Activated CD8-positive, alpha-beta memory T cell treated with anti-CD3 and anti-CD28 coated beads, Interleukin-2, amount 10 ng/mL, durations not matched to agents 7 days and 5 days (primary cell): ENCODE measurements at places on chromosomes 2 and 18. TPM values are rescaled to one million over a fixed set of nuclear protein-coding genes. Genes with fewer than 3 reads are reported as not detected.

The SP9 gene
- not detected for total RNA-seq

- H3K4me1 ChIP-seq, result no peaks in the 10 kb centered on the region
- DNase-seq, result no peak
- peaks cover 5% of the 10 kb centered on the region for H3K27me3 ChIP-seq
Measured at GRCh38 chr2:217125014-217125413, 265.1 kb upstream of the TNP1 start.

DNA sequence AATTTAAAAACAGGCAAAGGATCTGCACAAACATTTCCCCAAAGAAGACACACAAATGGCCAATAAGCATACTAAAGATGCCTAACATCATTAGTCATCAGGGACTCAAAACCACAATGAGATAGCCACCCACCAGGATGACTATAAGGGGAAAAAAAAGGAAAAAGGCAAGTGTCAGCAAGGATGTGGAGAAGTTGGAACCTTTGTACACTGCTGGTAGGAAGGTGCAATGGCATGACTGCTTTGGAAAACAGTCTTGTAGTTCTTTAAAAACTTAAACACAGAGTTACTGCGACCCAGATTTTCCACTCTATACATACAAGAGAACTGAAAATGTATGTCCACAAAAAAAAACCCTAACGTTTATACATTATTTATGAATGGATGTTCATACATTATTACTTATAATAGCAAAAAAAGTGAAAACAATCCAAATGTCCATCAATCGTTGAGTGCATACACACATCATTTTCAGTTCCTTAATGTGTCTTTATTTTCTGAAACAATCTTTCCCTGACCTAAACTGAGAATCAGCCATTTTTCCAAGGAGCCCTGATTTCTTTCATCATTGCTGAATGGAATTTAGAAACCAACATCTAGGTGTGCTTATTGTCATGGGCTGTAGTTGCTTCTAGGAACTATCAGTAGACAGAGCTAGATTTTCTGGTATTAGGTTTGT lies 64.7 kb upstream of the TLK1 start:
- peaks cover 3% of the 10 kb centered on the region for H3K27me3 ChIP-seq
- peaks cover 7% of the 10 kb centered on the region for H3K36me3 ChIP-seq
- H3K4me1 ChIP-seq, result peaks cover 2% of the 10 kb centered on the region
- H3K27ac ChIP-seq, result no peak overlapping the region

The SERPINB10 gene
- total RNA-seq, result 0.14 TPM

The C1QL2 gene
- total RNA-seq, result not detected

The ANKZF1 gene
- total RNA-seq, result 89.4 TPM

DNA sequence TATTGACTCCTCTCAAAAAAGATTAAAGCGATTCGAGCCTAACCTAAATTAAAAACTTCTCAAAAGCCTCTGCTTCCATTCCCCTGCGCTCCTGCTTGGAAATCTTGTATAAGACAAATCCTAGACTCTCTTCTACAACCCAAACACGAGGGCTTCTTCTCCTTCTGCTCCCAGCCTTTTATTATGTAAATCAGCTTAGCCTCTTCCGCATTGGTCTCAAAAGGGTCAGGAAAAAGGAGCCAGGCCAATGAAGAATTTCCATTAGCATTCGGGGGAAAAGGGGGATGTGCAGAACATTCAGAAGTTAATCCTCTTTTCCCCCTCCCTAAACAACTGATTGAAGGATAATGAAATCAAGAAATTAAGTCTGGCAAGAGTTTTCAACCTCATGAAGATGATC lies 107.9 kb downstream of the FAM124B start:
- H3K27ac ChIP-seq, result no peak overlapping the region
- H3K27me3 ChIP-seq, result peaks cover 37% of the 10 kb centered on the region
- DNase-seq, result no peak
- H3K4me3 ChIP-seq, result no peak overlapping the region
- no peaks in the 10 kb centered on the region for H3K4me1 ChIP-seq
- H3K36me3 ChIP-seq, result no peaks in the 10 kb centered on the region

DNA sequence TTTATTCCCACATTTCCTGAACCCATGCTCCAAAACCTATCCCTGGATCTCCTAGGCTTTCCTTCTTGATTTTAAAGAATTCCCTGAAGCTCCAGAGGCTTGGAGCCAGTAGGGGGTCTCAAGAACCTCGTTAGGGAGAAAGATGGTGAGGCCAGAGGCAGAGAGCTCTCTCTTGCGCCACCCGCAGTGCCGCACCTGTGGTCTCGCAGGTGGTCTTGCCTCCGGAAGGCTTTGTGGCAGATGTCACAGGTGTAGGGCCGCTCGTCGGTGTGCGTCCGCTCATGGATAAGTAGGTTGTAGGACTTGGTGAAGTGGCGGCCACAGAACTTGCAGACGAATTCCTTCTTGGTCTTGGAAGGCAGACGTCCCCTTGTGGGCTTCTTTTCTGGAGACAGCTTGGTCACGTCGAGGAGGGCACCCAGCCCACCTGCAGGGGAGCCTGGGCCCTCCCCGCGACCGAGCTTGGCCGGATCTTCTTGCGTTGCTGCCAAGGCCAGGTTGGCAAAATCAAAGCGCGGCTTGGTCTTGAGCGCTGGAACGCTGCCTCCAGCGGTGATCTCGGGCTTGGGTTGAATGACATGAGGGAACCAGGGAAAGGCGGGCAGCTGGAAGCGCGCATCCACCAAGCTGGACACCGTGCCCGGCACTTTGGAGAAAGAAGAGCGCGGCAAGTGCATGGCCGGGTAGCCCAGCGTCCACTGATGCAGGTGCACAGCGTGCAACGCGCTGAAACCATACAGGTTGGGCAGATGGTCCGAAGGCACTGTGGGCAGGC lies 5.3 kb downstream of the OSR1 start:
- peaks cover 3% of the 10 kb centered on the region for H3K36me3 ChIP-seq
- peaks cover 88% of the 10 kb centered on the region for H3K27me3 ChIP-seq
- H3K4me1 ChIP-seq, result peaks cover 31% of the 10 kb centered on the region
- no peak overlapping the region for H3K4me3 ChIP-seq
- H3K27ac ChIP-seq, result no peak overlapping the region

- DNase-seq, result no peak
- no peak overlapping the region for H3K4me3 ChIP-seq
- H3K27me3 ChIP-seq, result no peaks in the 10 kb centered on the region
- peaks cover 7% of the 10 kb centered on the region for H3K4me1 ChIP-seq
- H3K36me3 ChIP-seq, result peaks cover 32% of the 10 kb centered on the region
Measured at GRCh38 chr2:105056245-105056644, 18.4 kb downstream of the MRPS9 start.

GRCh38 chr2:69636395-69636794 lies 7.1 kb downstream of the AAK1 start:
- peaks cover 49% of the 10 kb centered on the region for H3K36me3 ChIP-seq
- no peaks in the 10 kb centered on the region for H3K27me3 ChIP-seq
- DNase-seq, result no peak

DNA sequence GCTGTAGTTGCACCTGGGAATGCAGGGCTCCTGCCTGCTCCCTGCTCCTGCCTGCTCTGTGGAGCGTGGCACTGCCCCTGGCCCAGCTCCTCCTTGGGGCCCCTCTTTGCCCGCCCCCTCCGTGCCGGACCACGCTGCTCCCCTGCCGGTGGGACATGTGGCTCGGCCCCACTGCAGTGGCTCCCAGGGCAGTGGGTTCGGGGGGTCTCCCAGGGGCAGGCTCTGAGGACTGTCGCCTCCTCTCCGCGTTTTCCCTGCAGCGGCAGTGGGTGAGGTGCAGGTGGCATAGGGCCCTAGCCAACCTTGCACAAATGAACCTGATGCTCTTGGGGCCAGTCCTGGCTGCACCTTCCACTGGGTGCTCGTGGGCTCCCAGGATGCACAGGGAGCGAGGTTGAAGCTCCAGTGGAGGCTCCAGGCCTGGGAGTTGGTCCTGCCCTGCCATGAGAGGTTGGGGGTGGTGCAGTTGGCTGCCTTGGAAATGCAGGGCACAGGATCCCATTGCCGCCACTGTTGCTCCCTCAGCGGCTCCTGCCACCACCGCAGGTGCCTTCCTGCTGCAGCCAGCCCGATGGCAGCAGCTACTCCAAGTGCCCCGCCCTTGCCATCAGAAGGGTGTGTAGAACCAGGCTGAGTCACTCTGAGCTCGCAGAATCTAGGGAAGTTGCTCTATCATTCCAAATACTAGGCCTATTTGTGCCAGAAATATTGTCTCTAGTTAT lies 313.1 kb upstream of the SYT4 start:
- no peaks in the 10 kb centered on the region for H3K27me3 ChIP-seq
- DNase-seq, result no peak
- no peaks in the 10 kb centered on the region for H3K4me1 ChIP-seq
- H3K36me3 ChIP-seq, result no peaks in the 10 kb centered on the region
- H3K27ac ChIP-seq, result no peak overlapping the region
- no peak overlapping the region for H3K4me3 ChIP-seq

The RTP5 gene
- not detected for total RNA-seq

- DNase-seq, result no peak
- H3K36me3 ChIP-seq, result no peaks in the 10 kb centered on the region
- no peak overlapping the region for H3K27ac ChIP-seq
- H3K4me3 ChIP-seq, result no peak overlapping the region
Measured at GRCh38 chr2:239099474-239099873, 251.6 kb downstream of the TWIST2 start.

- peaks cover 3% of the 10 kb centered on the region for H3K36me3 ChIP-seq
- H3K27me3 ChIP-seq, result no peaks in the 10 kb centered on the region
- no peak for DNase-seq
- H3K4me1 ChIP-seq, result peaks cover 20% of the 10 kb centered on the region
- no peak overlapping the region for H3K4me3 ChIP-seq
- no peak overlapping the region for H3K27ac ChIP-seq
Measured at GRCh38 chr2:204046145-204046544, 109.6 kb downstream of the ICOS start.

The MC2R gene
- not detected for total RNA-seq

GRCh38 chr2:19900931-19901441 lies 797 bp downstream of the TTC32 start:
- H3K36me3 ChIP-seq, result peaks cover 28% of the 10 kb centered on the region
- H3K4me1 ChIP-seq, result peaks cover 46% of the 10 kb centered on the region
- H3K27me3 ChIP-seq, result peaks cover 9% of the 10 kb centered on the region

DNA sequence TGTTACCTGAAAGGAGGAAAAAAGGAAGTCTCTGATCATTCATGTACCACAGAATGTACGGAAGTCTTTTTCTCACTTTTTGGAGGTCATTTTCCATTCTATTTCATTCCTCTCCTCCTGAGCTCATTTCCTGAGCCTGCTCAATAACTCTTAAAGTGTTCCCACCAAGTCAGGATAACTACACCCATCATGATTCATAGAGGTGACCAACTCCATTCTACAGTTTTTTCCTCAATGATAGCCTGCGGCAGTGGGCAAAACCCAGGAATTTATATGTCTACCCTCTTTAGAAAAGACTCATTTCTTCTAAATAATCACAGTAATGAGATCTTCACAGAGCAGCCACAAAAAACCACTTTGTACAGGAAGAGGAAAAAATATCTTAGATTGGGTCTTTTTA lies 372.5 kb downstream of the RBM43 start:
- H3K27ac ChIP-seq, result no peak overlapping the region
- H3K4me1 ChIP-seq, result no peaks in the 10 kb centered on the region
- H3K27me3 ChIP-seq, result no peaks in the 10 kb centered on the region
- no peak for DNase-seq
- H3K4me3 ChIP-seq, result no peak overlapping the region

- peaks cover 4% of the 10 kb centered on the region for H3K27me3 ChIP-seq
- H3K4me3 ChIP-seq, result no peak overlapping the region
- DNase-seq, result no peak
- H3K4me1 ChIP-seq, result no peaks in the 10 kb centered on the region
Measured at GRCh38 chr18:61596296-61596695, 263.1 kb downstream of the CDH20 start.

- no peak overlapping the region for H3K4me3 ChIP-seq
- H3K27ac ChIP-seq, result no peak overlapping the region
- no peak for DNase-seq
- no peaks in the 10 kb centered on the region for H3K36me3 ChIP-seq
- no peaks in the 10 kb centered on the region for H3K4me1 ChIP-seq
Measured at GRCh38 chr2:120844070-120844738, 108.5 kb downstream of the GLI2 start.

- H3K27ac ChIP-seq, result no peak overlapping the region
- H3K36me3 ChIP-seq, result no peaks in the 10 kb centered on the region
- H3K27me3 ChIP-seq, result peaks cover 2% of the 10 kb centered on the region
- H3K4me1 ChIP-seq, result no peaks in the 10 kb centered on the region
Measured at GRCh38 chr18:61699397-61700110, 193.3 kb downstream of the RNF152 start.

DNA sequence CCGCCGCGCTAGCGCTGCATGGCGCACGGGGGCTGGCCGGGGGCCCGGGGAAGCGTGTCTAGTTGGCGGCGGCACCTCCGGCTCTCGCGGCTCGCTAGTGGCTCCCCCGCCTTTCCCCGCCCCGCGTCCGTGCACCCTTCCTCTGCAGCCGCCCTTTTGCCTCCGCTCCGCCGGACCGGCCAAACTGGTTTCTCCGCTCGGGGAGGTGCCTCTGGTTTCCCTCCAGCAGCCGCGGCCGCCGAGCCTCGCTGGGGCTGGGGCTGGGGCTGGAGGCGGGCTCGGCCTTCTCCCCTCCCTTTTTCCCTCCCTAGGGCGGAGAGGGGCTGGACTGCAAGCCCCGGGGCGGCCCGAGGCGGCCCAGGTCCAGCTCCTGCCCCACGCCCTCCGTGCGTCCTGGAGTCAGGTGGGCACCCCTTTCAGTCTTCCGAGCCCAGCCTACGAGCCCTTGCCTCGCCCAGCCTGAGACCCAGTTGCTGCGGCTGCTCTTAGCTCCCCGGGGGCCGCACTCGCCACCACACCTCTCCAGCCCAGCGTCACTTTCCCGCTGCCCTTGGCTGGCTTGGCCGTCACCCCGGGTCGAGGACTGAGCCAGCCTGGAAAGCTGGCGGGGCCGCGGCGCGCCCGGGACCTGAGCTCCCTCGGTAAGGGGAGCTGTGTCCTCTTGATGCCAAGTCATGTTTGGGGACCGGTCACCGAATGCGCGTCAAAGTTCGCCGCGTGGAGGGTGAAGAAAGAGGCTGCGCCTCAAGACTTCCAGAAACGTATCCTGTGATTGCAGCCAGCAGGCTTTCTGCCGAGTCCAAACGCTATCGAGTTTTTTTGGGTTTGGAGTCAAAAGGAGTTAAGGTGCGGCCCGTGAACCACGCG lies at the start of gene ATP8B1:
Gene ATP8B1 (minus strand): TSS at position 213 of the 867 bp plus-strand sequence. CDS start 71,508 bp downstream, outside the sequence.
- H3K4me1 ChIP-seq, result peaks cover 13% of the 10 kb centered on the region
- no peak within 1 kb of the TSS for H3K27ac ChIP-seq
- no peak for DNase-seq
- H3K27me3 ChIP-seq, result peaks cover 71% of the 10 kb centered on the region
- H3K36me3 ChIP-seq, result no peaks in the 10 kb centered on the region

DNA sequence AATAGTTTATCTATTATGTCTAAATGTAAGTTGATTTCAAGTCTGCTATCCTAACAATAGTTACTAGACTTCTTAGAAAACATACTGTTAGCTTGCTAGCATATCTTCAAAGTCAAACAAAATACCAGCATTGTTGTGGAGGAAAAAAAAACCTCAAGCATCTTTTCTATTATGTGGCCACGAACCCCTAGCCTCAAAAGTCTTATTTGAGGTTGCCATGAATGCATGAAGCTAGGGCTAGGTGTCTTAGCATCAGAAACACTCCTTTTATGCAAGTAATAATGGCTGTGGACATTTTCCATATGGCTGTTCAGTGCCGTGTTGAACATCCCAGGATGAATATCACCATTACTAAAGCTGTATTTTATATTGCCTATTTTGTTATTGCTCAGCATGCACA lies 86.6 kb upstream of the OTX1 start:
- H3K36me3 ChIP-seq, result no peaks in the 10 kb centered on the region
- H3K27me3 ChIP-seq, result no peaks in the 10 kb centered on the region
- H3K27ac ChIP-seq, result no peak overlapping the region
- H3K4me3 ChIP-seq, result no peak overlapping the region
- no peaks in the 10 kb centered on the region for H3K4me1 ChIP-seq
